ENCODE measurements at places on chromosomes 5 and 9.

DNA sequence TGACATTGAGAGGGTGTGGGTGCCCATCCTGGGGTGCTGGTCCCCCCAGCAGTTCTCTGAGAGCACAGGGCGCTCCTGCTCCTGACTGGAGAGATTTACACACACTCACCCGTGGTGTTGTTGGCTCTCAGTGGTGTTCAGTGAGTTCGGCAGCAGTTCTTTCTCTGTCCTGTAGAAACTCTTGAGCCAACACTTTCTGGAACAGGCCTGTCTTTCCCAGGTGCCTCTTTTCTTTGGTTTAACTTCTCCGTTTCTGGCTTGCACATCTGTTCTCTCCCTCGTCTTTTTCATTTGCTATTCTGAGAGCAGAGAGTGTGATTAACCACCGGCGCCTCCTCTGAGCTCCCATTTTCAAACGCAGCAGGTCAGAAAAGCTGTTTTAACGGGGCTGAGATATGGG lies 284.5 kb downstream of the IRX2 start:
- no peak for DNase-seq

DNA sequence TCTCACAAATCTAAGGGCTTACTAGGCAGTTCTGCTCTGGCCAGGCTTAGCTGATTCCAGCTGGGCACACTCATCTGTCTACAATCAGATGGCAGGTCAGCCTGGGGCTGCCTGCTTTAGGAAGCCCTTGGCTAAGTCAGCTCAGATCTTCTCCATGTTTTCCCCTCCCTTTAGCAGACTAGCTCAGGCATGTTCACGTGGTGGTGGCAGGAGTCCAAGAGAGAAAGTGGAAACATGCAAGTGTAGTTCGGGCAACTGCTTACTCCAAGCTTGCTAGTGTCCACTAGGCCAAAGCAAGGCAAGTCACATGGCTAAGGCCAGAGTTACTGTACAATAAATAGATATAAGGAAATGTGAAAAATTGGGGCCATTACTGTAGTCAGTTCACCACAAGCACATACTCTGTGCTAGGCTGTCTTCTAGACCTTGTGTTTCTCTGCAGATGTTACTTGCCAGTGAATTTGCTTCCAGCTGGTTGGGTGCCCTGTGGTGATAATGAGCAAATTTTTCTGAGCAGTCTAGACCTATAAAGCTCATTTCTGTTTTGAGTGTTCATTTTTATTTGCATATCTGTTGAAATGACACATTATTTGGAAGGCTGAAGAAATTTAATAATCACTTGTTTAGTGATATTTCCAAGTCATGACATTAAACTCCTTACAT lies 38.3 kb downstream of the RECK start:
- DNase-seq: peak; percentile 75

- peak; percentile 84 for DNase-seq
Measured at GRCh38 chr5:142151436-142152383, 43.1 kb downstream of the NDFIP1 start.

DNA sequence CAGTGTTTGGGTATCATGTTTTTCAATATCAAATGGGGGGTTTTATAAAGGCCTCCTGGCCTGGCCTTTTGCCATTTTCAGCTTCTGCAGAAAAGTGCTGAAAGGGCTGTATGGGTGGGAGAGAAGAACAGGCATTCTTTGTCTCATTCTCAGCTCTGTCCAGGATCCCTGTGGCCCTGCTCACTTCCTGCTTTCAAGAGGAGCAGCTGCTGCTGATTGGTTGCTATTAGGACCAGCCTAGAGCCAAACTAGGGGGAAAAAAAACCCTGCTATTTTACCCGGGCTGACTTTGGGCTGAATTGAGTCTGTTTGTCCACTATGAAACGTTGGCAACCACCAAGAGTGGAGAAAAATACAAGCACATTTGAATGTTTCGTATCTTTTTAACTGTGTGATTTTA lies 117.1 kb downstream of the CMYA5 start:
- no peak for DNase-seq

DNA sequence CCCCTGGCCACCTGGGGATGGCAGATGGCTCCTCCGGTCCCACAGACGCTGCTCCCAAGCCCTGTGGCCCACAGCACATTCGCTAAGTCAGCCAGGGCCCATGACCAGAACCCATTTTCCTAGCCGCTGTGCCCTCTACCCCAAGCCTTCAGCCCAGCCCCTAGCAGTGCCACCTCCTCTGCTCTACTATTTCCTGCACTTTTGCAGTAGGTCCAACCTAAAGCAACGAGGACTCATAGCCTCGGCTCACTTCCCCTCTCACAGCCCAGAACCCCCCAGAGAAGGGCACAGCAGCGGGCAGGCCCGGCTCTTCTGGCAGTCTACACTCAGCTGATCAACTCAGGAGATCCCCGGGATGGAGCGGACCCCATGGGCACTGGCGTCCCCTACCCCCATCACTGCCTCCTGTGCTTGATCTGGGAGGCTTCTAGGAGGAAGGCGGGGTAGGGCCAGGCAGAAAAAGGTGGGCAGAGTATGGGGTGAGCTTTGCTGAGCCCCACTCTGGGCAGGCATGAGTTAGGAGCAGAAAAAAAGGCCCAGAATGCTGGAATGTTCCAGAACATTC lies 111.2 kb downstream of the ZNF354C start:
- no peak for DNase-seq

Data from dermis microvascular lymphatic vessel endothelial cell (primary cell).